ENCODE measurements at places on chromosomes 3 and 15.
A peak's percentile ranks its signal among the peaks of the same experiment; 100 is the strongest.

GRCh38 chr3:34072297-34072696 lies 273.9 kb downstream of the PDCD6IP start:
- DNase-seq = no peak

DNA sequence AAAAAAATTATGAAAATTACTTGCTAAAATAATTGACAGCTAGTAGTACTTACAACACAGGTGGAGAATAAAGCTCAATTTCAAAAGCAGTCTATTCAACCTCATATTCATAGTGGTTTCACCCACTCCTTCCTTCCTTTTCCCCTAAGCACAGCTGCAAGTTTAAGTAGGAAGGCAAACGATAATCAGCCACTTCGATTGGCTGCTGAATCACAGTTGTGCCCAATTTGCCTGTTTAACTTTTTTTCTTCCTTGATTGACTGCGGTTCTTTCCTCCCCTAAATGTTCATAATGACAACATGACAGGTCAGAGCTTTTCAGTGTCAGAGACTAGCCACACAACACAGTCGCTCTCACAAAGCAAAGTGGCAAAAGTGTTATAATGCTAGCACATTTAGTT lies 468.0 kb upstream of the GBE1 start:
- no peak for DNase-seq

DNA sequence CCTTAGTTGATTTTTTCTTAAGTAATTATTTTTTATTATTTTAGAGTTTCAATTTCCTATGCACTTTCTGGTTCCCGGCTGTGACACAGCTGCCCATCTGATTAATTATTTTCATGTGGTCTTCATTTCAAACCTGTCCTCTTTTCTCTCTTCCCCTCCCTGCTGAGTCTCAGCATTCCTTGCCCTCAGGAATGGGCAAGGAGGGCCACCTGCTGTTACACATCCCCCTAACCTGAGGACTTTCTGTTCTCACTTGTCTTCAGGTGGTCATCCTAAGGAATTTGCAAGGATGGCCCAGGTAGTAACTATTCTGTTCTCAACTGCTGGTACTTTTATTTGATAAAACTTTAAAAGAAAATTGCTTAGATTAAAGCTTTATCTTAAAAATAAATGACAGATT lies 545.0 kb downstream of the OTOL1 start:
- no peak for DNase-seq

GRCh38 chr15:61080221-61081026 lies 148.7 kb downstream of the RORA start:
- no peak for DNase-seq

GRCh38 chr3:54915181-54915580 lies 12.7 kb downstream of the LRTM1 start:
- no peak for DNase-seq

DNA sequence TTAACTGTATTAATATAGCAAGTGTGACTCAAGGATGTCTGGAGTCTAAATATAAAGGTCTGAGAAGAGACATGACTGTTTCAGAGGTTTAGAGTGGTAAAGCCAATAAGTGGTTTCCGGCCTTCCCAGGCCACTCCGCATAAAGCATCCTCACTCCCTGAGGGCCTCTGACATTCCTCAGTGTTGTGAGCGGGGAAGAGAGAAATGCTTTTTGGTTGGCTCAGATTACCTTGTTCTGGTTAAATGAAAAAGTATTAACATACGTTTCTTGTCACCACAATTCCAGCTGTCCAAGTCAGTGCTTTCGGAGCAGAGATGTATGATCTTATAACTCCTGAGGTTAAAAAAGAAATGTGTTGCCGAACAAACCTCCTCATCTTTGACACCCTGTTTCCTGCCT lies 103.8 kb downstream of the RBMS3 start:
- DNase-seq = peak; percentile 58

GRCh38 chr3:52190294-52191074 lies 7.5 kb upstream of the ALAS1 start:
- DNase-seq = no peak

DNA sequence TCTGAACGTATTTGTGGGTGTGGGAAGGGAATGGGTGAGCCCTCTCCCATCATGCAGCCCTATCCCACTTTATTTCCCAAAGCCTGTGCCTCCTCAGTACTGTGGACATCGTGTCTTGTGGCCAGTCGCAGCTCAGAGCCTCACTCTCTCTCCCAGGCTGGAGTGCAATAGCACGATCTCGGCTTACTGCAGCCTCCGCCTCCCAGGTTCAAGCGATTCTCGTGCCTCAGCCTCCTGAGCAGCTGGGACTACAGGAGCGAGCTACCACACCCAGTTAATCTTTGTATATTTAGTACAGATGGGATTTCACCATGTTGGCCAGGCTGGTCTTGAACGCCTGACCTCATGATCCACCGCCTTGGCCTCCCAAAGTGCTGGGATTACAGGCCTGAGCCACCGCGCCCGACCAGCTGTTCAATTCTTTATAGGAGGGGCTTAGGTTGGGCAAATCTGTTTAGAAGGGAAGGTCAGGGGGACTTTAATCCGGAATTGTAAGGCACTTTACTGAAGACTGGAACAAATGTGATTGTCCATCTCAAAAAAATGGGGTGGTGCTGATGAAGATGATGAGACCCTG lies 42.7 kb upstream of the BDH1 start:
- DNase-seq = no peak

- DNase-seq = no peak
Measured at GRCh38 chr15:41659855-41660234, 360 bp upstream of the MGA start.

DNA sequence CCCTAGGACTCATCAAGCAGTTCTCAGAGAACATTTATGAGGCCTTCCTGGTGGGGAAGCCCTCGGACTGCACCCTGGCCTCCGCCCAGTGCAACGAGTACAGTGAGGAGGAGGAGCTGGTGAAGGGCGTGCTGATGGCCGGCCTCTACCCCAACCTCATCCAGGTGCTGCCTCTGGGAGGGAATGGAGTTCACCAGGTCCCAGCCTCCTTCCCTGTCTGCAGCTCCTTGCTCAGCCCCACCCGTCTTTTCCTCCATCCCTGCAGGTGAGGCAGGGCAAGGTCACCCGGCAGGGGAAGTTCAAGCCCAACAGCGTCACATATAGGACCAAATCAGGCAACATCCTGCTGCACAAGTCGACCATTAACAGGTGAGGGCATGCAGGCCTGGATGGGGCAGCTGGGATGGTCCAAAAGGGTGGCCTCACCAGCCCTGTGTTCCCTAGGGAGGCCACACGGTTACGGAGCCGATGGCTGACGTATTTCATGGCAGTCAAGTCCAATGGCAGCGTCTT lies 46.3 kb downstream of the DHX30 start:
- DNase-seq = no peak

GRCh38 chr3:57974796-57975388 lies 33.3 kb upstream of the FLNB start:
- DNase-seq = no peak

- DNase-seq = no peak
Measured at GRCh38 chr15:31752065-31752762, 278.1 kb upstream of the CHRNA7 start.

DNA sequence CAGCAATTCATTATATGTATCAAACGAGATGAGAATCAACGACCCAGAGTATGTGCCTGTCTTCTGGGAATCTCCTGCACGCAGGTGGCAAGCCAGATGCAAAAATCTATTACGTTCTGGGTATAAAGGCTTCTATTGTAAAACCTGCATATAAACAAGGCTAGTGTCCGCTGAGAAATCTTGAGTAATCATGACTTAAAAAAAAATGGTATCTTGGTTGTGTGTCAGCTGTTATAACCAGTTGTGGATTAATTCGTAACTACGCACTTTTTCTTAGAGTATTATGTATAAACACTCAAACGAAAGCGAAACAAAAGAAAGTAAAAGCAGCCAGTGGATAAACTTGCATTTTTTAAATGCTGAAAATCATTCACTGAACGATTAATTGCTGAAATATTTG lies 509.1 kb downstream of the RSL24D1 start:
- no peak for DNase-seq

DNA sequence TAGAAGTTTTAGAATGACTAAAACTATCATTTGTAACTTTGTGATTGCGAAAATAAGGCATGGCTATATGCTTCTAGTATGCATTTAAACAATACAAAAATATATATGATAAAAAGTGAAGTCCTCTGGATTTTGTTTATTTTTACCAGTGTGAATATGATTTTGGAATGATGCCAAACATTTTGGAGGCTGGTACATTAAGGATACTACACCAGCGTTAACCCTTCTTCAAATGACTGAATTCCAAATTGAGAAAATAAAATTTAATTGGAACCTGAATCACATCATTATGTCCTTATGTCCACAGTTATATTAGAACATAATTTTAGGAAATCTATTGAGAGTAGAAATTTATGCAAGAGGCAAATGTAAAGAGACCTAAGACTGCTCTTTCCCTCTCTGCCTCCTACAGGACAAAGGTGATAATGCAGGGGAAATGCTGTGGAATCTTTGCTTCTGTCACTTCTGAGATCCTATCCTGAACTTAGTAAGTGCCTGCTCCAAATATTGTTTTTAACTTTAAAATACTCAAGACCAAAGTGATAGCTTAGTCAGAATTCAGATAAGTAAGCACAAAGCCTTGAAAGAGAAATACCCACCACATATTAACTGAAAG lies 121.1 kb upstream of the NANOGP8 start:
- DNase-seq = no peak

- no peak for DNase-seq
Measured at GRCh38 chr3:53936347-53936746, 44.7 kb upstream of the SELENOK start.

GRCh38 chr3:30112411-30112810 lies 494.0 kb upstream of the TGFBR2 start:
- DNase-seq = no peak

DNA sequence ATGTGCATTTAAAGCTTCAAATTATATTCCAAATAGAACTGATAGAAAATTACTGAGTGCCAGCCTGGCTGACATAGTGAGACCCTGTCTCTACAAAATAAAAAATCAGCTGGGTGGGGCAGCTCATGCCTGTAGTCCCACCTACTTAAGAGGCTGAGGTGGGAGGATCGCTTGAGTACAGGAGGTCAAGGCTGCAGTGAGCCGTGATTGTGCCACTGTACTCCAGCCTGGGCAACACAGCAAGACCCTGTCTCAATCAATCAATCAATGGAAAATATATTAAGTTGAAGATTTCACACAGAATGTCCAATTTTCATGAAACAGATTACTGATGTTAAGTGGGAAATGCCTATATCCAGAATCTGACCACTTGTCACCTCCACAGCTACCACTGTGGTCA lies 4.1 kb downstream of the MON1A start:
- DNase-seq = no peak

DNA sequence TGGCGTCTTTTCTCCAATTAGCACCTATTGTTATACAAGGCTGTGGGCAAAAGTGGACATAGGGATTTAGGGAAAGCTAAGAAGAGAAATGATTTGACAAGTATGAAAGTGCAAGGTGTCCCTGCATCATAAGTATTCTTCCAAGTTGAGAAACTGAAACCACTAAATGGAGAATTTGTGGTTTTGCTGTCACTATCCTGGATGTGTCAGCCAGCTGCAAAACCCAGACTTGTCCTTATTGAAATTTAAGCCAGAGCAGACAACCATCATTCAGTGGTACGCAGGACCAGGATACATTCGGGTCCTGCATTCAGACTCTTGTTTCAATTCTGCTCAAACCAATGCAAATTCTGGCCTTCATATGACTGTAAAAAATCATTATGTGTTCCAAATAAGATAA lies 384.8 kb upstream of the TGFBR2 start:
- no peak for DNase-seq

GRCh38 chr15:71379893-71380292 lies 264.6 kb downstream of the THSD4 start:
- DNase-seq = no peak

GRCh38 chr3:196274585-196274984 lies 12.9 kb downstream of the PCYT1A start:
- no peak for DNase-seq

GRCh38 chr3:30107531-30107930 lies 498.9 kb upstream of the TGFBR2 start:
- DNase-seq = no peak

- DNase-seq = no peak
Measured at GRCh38 chr3:126782536-126782935, 78.5 kb downstream of the CHCHD6 start.

DNA sequence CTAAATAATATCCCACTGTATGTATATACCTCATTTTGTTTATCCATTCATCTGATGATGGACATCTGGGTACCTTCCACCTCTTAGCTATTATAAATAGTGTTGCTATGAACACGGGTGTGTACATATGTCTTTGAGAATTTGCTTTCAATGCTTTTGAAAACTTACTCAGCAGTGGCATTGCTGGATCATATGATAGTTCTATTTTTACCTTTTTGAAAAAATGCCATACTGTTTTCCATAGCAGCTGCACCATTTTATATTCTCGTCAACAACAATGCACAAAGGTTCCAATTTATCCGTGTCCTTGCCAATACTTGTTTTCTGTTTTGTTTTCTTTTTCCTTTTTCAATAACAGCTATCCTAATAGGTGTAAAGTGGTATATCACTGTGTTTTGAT lies 77.1 kb downstream of the PEAK1 start:
- DNase-seq = no peak

- no peak for DNase-seq
Measured at GRCh38 chr3:184230081-184230602, 757 bp downstream of the VWA5B2 start.

DNA sequence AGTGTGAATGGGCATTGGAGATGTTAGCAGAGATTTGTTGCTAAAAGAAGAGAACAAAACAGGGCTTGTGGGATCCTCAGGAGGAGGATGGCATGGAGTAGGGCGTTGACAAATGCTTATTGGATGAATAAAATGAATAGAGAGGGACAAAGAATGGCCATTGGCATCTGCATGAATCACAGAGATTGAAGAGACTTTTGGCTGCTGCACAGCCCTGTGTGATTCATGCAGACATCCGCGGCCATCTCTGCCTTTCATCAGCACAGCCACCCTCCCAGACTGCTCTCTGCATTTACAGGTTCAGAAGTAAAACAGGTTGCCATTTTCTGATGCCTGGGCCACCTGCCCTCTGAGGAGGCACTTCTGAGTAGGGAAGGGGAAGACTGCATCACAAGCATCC lies 397.9 kb downstream of the EPHB1 start:
- DNase-seq = no peak

- no peak for DNase-seq
Measured at GRCh38 chr3:52779011-52779836, 1.8 kb downstream of the ITIH1 start.

DNA sequence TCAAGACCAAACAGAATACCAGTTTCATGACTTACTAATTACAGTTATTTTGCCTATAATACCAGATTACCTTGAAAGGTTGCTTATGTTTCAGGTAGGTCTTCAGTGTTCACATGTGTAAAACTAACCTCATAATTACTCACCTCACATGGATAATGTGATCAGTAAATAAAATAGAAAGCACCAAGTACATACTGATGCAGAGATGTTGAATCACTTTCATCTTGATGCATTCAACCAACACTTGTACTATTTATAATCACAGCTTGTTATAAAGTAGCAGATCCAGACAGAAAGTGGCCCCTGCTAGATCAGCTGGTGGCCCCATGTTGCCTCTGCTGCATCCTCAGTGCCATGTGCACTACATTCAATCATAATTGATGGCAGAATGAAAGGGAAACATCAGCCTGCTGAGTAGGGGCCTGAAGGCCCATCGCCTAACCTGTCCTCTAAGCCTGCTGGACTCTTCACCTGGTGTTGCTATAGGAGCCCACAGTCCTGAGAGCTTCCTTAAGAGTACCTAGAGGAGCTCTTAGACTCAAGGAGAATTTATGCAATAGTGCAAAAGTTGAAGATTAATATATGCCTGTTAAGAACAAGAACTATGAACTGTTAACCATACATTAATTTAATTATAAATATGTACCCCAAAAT lies 154.3 kb downstream of the PLCL2 start:
- no peak for DNase-seq
